EH (cell line): ENCODE measurements at places on chromosomes 6 and 20.

- DNase-seq, result no peak
Measured at GRCh38 chr20:16939051-16939450, 190.9 kb downstream of the OTOR start.

DNA sequence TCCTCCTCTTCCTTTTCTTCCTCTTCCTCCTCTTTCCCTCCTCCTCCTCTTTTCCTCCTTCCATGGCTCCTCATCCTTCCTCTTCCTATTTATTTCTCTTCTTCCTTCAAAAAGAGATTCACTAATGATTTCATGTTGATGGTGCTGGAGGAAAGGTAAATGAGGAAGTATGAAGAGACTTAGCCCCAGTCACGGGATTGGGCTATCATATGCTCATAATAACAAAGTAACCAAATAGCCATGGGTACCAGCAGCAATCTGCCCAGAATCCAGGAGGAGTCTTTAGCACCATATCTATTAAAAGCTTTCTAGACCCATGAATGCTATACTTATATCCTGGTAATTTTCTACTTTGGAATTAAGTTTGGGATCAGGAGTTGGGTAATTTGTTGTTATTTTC is 910.9 kb upstream of the MAP3K7 start:
- no peak for DNase-seq

DNA sequence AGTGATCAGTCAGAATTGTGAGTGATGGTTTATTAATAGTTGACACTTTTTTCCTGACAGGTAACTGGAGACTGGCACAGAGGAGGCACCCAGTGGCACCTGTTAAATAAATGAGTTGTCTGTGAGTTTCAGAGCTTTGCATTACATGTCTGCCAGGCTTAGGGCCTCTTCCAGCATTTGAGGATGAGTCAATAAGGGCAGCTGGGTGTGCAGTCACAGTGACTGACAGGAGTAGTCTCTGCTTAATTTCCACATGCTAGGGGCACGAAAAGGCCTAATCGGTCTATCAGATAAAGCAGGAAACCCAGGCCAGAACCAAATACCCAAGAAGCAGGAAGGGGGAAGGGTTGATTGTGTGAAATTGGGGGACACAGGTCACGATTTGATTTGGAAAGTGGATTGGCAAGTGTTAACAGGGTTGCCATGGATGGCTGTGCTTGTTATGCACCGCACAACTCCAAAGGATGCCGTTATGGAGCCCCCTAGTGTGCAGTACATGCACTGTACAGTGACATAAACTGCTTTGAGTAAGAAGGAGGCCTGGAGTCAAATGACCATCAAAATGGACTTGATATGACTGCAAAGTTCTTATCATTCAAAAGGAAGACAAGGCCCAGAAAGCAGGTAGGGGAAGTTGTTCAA is 111.9 kb upstream of the GGTLC1 start:
- peak; percentile 45 for DNase-seq

- DNase-seq, result peak; percentile 87
Measured at GRCh38 chr20:51563486-51564332, 21.2 kb upstream of the NFATC2 start.

DNA sequence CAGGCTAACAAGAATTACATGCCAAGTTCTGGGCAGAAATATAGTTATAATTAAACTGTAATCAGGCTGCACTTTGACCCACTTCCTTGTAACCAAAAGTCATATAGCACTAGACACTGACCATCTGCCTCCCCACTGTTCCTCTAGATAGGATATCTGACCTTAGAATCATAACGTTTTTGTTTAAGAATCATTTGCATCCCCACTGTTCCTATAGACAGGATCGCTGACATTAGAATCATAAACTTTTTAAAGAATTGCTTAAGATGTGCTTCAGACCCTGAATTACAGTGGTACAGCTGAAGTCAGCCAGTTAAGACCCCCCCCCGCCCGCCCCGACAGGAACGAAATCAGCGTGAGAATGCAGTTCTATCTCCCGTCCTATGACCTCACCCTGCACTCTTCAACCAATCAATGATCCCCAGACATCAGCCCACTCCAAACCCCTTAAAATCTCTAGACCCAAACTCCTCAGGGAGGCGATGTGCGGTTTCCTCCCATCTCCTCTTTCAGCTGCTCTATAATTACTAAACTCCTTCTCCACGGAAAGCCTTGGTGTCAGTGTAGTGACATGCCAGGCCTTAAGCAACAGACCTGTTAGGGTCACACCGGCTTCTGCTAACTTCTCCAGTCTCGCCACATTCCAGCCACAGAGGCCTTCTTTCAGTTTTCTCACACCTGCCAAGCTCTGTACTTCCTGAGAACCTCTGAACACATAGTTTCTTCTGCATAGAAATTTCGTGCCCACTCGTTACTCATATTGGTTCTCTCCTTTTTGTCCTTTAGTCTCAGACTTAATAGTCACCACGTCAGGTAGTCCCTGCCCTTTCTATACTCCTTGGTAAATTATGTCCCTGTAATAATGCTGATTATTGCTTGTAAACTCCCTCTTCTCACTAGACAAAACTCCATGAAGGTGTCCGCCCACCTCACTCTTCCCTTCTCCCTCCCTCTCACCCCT is 93.5 kb downstream of the DTNBP1 start:
- DNase-seq, result no peak

- peak; percentile 18 for DNase-seq
Measured at GRCh38 chr6:74343804-74344203, 647.8 kb downstream of the CD109 start.

GRCh38 chr6:150592377-150592995 is 7.2 kb upstream of the PLEKHG1 start:
- no peak for DNase-seq

- DNase-seq, result no peak
Measured at GRCh38 chr20:63774306-63774705, 34.7 kb downstream of the SLC2A4RG start.
